ENCODE measurements at places on chromosomes 16 and 17.

DNA sequence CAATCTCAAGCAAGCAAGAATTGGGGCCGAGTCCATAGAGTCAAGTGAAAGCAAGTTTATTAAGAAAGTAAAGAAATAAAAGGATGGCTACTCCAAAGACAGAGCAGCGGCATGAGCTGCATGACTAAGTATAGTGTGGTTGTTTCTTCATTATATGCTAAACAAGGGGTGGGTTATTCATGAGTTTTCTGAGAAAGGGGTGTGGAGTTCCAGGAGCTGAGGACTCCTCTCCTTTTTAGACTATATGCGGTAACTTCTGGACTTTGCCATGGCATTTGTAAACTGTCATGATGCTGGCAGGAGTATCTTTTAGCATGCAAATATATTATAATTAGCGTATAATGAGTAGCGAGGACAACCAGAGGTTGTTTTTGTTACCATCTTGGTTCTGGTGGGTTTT is 819.9 kb downstream of the KCNJ2 start:
- ATAC-seq = no peak

DNA sequence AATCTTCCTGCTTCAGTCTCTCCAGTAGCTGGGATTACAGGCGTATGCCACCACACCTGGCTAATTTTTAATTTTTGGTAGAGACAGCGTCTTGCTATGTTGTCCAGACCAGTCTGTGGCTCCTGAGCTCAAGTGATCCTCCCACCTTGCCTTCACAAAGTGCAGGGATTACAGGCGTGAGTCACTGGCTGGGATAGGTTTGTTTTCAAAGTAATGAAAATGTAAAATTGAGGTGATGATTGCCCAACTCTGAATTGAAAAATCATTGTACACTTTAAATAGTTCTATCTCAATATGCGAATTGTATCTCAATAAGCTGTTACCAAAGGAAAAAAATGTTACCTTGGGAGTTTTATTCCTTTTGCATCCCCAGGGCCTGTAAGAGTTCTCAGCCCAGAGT is 1.2 kb upstream of the AMFR start:
- ATAC-seq = no peak

GRCh38 chr17:78774453-78774852 is 7.6 kb downstream of the CYTH1 start:
- no peak for ATAC-seq

DNA sequence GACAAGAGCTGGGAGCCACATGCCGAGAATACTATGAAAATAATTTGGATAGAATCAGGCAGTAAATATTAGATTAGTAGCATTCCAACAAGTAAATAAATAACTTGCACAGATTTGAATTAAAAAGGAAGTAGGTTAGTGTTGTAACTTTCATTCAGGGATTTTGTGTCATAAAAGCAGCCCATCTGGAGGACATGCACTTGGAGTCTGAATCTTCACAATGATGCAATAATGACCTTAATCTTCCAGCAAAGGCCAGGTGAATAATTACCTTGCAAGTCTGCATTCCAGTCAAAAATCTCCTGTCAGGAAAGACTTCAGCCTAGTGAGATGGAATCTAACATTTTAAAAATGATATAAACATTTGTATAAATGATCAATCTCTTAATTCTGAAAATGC is 518.1 kb downstream of the KCNJ2 start:
- no peak for ATAC-seq

DNA sequence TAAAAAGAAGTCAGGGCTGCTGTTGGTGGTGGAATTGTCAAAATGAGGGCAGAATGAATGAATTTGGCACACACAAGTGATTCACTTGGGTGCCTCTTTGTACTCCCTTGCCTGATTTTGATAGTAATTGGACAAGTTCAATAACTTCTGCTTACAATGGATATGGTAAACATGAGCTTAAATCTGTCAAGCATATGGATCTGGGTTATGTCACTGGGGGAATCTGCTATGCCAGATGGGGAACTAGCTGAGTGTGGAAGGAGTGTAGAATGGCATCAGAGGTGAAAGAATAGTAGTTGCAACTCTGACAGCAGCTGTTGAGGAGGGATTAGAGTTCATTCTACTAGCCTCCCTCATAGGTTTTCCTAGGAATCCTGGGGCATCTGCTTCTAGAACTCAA is 724.2 kb upstream of the CDH8 start:
- no peak for ATAC-seq

GRCh38 chr17:57279432-57279831 is 23.1 kb downstream of the MSI2 start:
- ATAC-seq = no peak

DNA sequence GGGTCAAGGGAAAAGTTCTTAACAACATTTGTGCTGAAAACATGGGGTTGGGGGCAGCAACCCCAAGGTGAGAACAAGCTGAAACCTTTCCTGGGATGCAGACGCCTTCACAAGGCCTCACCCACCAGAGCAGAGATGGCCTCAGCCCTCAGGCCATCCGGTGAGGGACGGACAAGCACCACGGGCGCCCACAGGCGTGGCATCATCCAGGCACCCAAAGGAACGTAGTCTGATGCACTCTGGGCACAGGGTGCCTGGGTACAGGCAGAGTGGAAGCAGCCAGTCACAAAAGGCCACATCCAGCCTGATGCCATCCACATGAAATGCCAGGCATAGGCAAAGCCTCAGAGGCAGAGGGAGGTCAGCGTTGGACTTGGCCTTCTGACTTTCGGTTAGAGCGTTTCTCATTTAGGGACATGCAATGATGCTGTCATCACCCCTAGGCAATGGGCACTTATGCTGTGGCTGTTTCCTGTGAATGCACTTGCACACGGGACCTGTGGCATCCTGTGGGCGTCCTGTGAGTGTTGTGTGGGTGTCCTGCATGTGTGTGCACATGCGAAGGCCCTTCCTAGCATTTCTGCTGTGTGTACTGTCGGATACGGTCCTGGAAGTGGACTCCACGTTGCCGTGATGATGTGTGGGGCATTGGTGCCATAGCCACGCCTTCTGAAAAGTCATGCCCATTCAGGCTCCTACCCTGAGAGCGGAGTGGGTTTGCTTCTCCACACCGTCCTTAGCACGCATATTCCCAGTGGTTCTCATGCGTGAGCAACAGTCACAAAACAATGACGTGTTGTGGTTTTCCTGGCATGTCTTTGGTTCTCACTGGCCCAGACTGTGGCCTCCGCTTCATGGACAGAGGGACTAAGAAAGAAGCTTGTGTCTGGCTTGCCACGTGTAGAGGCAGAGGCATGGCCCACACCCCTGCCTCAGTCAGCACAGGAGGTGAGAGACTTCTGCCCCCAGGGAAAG is 52.7 kb upstream of the ZNF469 start:
- ATAC-seq = no peak

- ATAC-seq = no peak
These were observed 62.3 kb downstream of the CYTH1 start for GRCh38 chr17:78719630-78720298.

DNA sequence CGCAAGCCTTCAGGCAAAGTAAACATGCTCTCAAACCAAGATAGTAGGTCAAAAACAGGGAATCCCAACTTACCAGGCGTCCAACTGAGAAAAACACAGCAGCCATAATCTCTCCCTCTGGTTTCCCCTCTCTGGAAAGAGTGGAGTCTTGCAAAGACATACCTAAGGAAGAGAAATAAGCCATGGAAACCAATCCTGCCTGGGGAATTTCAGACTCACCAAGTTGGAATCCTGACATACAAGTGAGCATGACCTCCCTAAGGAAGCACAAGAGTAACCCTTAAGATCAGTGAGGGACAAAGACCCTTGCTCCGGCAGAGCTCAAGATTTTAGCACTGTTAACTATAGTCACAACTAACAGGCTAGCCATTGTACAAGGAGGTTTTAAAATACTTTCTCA is 4.1 kb downstream of the ZNF624 start:
- no peak for ATAC-seq

DNA sequence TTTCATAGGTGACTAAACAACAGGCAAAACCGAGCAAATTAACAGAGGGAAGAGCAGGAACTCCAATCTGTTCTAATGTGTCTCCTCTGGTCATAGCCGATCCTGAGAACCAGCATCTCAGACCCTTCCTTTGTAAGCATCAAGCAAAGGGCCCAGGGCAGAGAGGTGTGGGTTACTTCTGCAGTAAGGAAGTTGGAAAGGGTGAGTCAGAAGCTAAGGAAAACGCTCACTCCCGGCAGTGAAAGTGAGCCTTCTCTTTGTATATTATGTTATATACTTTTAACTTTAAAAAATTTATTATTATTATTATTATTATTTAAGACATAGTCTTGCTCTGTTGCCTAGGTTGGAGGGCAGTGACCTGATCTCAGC is 77.7 kb downstream of the MRM3 start:
- ATAC-seq = no peak

DNA sequence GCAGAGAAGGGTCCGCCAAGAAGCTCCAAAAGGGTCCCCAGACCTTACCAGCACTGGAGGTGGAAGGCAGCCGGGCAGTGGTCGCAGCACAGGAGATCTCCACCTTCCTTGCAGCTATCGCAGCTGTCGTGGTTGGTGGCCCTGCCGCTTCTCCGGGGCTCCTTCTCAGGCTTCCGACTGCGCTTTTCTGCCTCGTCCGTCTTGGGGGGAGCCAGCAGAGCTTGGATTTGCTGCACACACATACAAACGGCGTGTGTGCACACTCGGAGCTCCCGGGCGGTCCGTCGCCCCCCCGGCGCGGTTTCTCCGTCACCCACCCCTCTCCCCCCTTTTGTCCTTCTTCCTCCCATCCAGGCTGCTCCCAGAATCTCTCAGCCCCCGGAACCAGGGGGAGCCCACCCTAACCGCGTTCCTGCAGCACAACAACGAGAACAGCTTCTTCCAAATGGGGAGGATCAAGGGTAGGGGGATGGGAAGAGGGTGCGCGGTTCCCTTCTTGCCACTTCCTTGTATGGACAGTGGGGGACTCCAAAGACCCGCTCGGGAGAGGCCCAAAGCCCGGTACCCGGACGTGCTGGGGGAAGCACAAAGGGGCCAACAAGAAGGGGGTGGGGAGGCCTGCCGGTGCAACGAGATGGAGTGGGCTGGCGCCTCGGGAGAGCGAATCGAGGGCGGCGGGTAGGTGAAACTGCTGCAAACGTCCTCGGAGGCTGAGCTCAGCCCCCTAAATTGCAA is 1.1 kb downstream of the PHF12 start:
- no peak for ATAC-seq

DNA sequence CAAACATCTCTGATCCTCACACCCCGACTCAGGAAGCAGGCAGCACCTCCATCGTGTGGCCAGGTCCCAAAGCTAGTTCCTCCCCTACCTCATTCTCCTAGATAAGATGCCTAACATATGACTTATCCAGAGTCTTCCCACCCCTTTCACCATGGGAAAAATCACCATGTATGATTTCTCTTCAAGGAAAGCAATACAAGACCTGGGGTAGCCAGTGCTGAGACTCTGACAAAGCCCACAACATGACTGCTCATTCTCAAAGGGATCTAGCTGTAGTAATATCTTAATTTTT is 45.1 kb downstream of the CMTM4 start:
- ATAC-seq = no peak

- ATAC-seq = no peak
These were observed 86.5 kb downstream of the MYH13 start for GRCh38 chr17:10286324-10286723.

GRCh38 chr17:60229188-60229802 is 79.5 kb downstream of the CA4 start:
- ATAC-seq = no peak

DNA sequence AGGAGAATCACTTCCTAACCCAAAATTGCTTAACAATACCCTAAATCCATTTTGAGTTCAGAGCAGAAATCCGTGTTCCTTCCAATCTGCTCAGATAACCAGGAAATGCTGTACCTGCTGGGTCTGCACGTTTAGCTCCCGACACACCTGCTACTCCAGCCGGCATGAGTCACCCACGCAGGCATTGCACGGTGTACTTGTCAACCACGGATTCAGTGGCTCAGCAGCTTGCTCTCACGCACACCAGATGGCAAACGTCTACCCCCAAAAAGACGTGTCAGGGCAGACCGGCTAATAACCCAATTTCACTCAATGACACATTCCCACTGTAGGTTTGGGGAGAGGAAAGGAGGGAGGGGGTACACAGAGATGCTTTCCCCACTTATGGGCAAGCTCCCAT is 468.1 kb downstream of the SOX9 start:
- no peak for ATAC-seq

GRCh38 chr16:4550591-4550990 is 5.5 kb upstream of the C16orf96 start:
- no peak for ATAC-seq

GRCh38 chr16:31519759-31520431 is 7.8 kb upstream of the AHSP start:
- ATAC-seq = no peak

- no peak for ATAC-seq
These were observed 75.9 kb downstream of the ARHGAP17 start for GRCh38 chr16:24939224-24939623.

- peak; percentile 88 for ATAC-seq
These were observed 23.4 kb downstream of the SLC25A10 start for GRCh38 chr17:81735264-81736102.

DNA sequence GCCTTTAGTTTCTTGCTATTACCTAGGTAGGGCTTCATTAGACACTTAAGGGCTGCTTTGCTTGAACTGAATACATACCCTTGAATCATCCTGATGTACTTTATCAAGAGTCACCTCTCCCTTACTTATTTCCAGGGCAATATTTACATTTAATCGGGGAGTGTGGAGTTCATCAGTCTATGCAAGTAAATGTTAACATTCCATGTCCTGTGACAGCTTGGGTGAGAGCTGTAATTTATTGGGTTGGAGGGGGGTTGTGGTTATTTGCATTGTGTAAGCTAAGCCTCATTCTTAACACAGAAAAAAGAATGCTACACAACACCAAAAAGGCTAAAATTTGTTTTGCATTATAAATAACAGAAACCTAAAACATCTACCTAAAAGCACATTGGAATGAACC is 16.7 kb downstream of the KCNJ16 start:
- no peak for ATAC-seq

DNA sequence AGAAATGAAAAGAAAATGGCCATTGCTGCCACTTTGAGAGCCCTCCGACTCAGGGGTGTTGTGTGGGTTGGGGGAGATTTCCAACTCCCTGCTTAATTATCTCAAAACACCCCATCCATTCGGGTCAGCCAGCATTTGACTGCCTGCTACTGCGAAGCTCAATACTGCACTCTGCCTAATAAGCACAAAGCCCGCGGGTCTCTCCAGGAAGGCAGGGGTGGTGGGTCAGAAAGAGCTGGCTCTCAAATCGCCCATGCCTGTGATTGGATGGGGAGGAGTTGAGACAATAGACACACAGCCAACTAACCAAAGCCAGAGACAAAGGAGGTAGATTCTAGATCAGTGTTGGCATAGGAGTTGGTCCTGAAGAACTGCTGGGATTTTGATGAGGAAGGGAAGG is 2.3 kb upstream of the XAF1 start:
- peak; percentile 10 for ATAC-seq

DNA sequence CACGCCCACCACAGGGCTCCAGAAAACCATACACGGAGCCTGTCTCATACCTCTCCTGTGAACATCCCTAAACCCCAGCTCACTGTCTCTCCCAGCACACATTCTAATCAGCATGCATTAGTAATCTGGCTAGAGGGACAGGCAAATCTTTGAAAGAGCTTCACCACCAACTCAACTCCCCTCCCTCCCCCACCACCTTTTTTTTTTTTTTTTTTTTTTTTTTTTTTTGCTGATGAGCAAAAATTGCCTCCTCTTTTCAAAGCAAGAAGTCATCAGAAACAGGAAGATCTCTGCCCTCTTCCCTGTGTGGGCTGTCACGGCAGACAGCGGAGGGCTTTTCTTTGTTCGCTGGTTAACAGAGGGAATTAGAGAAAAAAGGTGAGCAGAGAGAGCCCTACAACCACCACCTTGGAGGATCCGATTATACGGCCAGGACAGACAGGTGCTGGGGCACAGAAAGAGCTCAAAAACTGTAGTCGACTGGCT is 19.9 kb downstream of the GAS7 start:
- no peak for ATAC-seq

Measured in stimulated activated memory B cell treated with anti-CD40 and anti-IgM and Interleukin-4, amounts not matched to agents 10 μg/mL and 1 μg/mL and 100 μg/mL, for 72 hours (primary cell).